ENCODE measurements at places on chromosomes 2 and 18.

GRCh38 chr18:685438-685837 lies 27.0 kb downstream of the ENOSF1 start:
- no peak for DNase-seq

DNA sequence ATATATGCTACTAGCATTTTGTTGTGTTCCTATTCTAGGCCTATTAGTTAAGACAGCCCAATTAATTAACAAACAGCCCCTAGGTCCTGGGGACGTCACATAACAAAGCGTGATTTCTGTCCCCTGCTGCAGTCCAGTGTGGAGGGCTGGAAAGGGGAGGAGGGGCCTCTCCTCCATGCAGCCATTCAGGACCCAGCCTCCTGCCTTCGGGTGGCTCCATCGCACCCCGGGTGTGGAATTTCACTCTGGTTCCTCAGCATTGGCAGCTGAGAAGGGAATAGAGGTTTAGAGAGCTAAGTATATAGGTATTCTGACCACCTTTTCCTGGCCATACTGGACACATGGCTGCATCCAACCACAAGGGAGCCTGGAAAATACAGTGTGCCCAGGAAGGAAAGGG lies 42.4 kb downstream of the MC2R start:
- DNase-seq, result no peak

- DNase-seq, result no peak
Observed at GRCh38 chr2:231038483-231039293, 1.4 kb downstream of the C2orf72 start.

- DNase-seq, result no peak
Observed at GRCh38 chr2:44932564-44933392, 8.7 kb upstream of the SIX3 start.

DNA sequence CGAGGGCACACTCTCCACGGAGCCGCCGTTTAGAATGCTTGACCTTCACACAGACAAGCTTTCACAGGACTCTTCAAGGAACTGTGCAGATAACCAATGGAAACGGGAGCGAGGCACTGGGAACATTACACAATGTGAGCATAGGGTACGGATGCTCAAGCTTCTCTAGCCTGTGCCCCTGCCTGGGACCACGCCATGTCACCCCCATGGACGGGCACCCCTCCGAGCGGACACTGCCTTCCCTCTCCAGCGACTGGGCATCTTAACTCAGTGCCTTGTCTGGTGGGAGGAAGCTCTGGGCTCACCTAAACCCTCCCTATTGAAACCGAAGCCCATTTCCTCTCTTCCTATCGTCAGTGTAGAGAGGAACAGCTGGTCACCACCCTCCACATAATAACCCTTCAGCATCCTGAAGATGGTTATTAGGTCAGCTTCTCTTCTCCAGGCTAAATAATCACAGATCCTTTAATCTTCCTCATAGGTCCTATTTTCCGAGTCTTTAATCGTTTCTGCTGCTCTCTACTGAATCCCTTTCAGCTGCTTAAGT lies 626.7 kb downstream of the GALR1 start:
- no peak for DNase-seq

DNA sequence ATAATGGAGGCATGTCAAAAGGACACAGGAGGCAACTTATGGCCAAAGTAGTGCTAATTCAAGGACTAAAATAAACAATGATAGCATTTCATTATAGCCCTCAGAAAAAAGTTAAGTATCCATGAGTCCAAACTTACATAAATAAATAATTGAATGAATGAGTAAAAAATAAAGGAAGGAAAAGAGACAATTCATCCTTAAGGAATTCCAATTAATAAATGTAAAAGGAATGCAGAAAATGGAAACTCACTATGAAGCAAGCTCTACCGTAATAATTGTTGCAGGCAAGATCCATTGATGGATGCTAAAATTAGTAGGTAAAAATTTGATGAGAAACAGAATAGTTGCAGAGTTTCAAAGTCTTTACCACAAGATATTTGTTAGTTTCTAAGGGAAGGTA lies 88.2 kb upstream of the RAPGEF4 start:
- no peak for DNase-seq

- no peak for DNase-seq
Observed at GRCh38 chr2:120346026-120346666, at the start of gene INHBB. Gene INHBB, plus strand, starts transcription at chr2:120346136. Its CDS starts 53 bp downstream, at chr2:120346189.

DNA sequence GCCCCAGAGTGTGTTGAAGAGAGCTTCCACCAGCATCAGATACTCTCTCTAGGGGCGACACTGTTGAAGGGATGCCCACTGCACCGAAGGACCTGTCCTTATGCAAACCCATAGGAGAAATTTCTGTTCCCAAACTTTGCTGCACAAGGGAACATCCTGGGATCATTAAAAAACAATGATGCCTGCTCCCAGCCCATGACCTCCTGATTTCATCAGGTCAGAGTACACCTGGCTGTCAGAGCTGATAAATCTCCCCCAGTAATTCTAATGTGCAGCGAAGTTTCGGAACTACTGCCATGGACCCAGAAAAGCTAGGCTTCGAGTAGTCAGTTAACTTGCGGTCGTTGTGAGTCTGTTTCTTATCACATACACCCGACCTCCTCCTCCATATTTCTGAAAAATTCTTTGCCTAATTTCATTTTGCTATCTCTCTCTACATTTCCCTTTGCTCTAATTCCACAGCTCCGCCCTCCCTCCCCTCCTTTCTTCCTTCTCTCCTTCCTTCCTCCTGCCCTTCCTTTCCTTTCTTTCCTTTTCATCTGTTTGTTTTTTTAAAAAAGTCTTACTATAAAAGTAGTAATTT lies 18.8 kb downstream of the FAM124B start:
- no peak for DNase-seq

DNA sequence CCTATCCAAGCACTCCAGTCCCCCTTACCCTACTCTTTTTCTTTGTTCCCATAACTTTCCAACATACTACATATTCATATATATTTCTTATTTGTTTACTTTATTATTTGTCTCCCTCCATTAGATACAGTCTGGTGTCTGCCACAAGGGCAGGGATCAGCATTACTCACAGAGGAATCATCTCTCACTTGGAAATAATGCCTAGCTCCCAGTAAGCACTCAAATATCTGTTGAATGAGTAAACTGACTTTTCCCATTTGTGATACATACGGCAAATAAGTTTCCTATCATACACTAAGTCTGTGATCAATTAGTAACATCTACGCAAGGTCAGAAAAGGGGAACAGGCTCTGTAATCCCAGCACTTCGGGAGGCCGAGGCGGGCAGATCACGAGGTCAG lies 18.7 kb downstream of the C1D start:
- peak; percentile 72 for DNase-seq

GRCh38 chr2:38830526-38831159 lies 45.1 kb downstream of the DHX57 start:
- DNase-seq, result no peak

GRCh38 chr18:70998490-70998889 lies 709.6 kb downstream of the SOCS6 start:
- DNase-seq, result peak; percentile 35

DNA sequence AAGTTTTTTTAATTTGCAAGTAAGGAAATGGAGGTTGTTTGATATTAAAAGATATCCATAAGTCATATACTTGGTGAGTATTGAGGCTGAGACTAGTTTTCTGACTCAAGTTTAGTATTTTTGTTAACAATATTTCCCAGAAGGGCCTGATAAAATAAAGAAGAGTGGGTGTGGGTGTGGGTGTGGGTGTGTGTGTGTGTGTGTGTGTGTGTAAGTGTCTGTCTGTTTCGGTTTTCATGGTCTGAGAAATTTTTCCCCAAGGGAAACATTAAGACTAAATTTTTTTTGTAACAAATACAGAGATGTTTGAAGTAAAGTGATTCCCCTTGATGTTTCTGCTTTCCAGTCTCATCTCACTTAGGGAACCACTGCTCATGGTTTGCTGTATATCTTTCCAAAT lies 36.5 kb downstream of the PPM1B start:
- DNase-seq, result no peak

- no peak for DNase-seq
Observed at GRCh38 chr2:168237741-168238140, 9.7 kb downstream of the STK39 start.

- no peak for DNase-seq
Observed at GRCh38 chr2:61437170-61437569, 33.7 kb downstream of the USP34 start.

- no peak for DNase-seq
Observed at GRCh38 chr2:230640540-230641011, 72.1 kb upstream of the CAB39 start.

GRCh38 chr2:175597286-175597685 lies 404.8 kb downstream of the LNPK start:
- DNase-seq, result no peak

DNA sequence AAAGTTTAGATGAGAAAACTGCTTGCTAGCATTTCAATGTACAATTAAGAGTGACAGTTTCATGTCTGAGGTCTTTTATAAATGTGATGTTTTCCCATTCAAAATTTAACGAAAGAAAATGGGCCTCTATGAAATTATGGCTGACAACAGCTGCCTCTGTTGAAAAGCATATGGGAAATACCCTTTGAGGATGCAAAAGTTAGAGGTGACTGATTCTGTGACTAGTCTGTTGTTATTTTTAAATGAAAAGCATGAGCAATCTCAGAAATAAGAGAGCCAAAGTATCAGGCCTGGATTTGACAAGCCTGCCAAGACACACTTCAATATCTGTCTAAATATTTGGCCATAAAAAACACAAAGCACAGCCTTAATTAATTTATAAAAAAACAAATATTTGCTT lies 580.8 kb downstream of the ERBB4 start:
- no peak for DNase-seq

DNA sequence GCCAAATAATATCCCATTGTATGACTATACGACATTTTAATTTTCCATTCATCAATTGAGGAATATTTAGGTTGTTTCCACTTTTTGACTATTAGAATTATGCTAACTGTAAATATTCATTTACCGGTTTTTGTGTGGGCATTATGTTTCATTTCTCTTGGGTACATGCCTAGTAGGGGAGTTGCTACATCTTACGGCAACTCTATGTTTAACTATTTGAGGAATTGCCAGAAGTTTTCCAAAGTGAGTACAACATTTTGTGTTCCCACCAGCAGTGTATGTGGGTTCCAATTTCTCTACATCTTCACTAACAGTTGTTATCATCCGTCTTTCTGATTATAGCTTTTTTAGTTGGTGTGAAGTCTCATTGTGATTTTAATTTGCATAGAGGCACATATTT lies 1.6 kb upstream of the KDSR start:
- DNase-seq, result no peak

DNA sequence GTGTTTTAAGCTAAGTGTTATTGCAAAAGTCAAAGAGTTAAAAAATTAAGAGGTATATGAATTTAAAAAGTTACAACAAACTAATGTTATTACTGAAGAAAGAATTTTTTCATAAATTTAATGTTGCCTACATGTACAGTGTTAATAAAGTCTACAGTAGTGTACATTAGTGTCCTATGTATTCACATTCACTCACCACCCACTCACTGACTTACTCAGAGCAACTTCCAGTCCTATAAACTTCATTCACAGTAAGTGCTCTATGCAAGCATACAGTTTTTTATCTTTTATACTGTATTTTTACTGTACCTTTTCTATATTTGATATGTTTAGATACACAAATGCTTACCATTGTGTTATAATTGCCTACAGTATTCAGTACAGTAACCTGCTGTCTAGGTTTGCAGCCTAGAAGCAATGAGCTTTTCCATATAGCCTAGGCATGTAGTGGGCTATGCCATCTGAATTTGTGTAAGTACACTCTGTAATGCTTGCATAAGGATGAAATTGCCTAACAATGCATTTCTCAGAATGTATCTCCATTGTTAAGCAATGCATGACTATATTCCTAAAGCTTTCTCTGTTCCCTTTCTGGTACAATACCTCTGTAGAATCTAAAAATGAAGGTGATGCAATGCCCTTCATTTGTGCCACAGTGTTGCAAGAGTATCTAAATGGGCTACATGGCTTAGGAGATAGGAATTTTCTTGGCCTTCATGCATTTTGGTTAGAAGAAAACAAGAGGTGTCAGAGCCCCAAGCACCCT lies 370.8 kb upstream of the NT5C1B start:
- DNase-seq, result no peak

GRCh38 chr2:187615364-187615763 lies 61.1 kb upstream of the TFPI start:
- DNase-seq, result peak; percentile 25

GRCh38 chr2:10844097-10844496 lies 31.5 kb upstream of the PDIA6 start:
- DNase-seq, result peak; percentile 84

DNA sequence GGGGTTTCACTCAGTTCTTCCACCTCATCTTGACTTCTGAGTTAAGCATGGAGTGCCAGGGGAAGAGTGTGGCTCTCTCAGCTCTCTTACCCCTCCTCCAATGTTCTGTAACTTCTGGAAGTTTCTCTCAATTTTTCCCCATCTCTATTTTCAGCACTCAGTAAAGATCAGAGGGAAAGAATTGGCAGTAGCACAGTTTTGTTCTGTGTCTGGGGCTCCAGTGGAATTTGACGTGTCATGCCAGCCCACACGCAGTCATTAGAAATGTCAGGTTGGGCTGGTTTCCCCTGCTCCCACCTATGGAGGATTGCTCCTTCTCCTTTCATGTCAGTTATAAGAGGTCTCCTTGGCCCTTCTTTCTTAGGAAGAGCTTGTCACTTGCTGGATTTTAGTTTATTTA lies 104.6 kb upstream of the COL3A1 start:
- DNase-seq, result no peak

DNA sequence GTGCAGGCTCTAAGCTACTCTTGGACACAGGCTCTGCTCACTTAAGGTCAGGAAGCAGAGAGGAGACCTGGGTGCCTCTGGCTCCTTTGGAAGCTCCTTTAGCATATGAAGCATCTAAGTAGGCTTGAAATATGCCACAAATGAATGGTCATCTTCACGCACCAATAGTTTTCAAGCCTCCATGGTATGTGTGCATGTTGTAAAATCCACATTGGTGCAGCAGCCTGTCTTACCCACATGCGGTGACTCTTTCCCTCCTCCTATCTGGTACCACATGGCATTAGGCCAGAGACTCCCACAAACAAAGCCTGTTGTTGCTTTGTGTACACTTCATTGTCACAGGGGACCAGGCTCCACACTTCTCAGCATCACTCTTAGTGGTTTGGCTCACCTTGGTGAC lies 442.2 kb upstream of the RAB12 start:
- DNase-seq, result peak; percentile 91

- DNase-seq, result peak; percentile 85
Observed at GRCh38 chr18:7812431-7813063, 245.4 kb downstream of the PTPRM start.

- DNase-seq, result no peak
Observed at GRCh38 chr18:75696391-75696790, 268.9 kb upstream of the SMIM21 start.

GRCh38 chr2:20514596-20515269 lies 67.9 kb downstream of the RHOB start:
- peak; percentile 97 for DNase-seq

DNA sequence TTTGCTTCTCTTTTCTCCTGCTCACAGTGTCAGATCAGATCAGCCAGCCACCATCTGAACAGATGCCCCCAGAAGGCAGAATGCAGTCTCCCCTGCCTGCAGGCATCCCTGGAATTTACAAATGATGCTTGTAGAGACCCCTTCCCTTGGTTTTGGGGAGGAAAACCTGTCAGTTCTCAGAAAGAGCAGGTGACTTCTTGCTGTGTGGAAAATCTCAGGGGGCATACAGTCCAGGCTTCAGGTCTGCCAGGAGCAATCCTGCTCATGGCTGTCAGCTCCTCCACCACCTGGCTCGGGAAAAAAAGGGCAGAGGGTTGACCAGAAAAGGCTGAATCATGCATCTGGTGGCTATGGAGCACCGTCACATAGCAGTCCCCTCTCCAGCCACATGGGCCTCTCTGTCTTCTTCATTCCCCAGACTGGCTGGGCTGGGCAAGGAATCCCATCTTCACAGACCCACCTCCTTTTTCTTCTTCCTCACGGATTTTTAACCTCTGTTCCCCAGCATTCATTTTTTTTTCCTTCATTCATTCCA lies 107.0 kb downstream of the KCNF1 start:
- DNase-seq, result no peak

- no peak for DNase-seq
Observed at GRCh38 chr2:112155331-112156151, 17.4 kb downstream of the FBLN7 start.
